ENCODE measurements at places on chromosomes 2 and 18.
A peak's percentile ranks its signal among the peaks of the same experiment; 100 is the strongest.

DNA sequence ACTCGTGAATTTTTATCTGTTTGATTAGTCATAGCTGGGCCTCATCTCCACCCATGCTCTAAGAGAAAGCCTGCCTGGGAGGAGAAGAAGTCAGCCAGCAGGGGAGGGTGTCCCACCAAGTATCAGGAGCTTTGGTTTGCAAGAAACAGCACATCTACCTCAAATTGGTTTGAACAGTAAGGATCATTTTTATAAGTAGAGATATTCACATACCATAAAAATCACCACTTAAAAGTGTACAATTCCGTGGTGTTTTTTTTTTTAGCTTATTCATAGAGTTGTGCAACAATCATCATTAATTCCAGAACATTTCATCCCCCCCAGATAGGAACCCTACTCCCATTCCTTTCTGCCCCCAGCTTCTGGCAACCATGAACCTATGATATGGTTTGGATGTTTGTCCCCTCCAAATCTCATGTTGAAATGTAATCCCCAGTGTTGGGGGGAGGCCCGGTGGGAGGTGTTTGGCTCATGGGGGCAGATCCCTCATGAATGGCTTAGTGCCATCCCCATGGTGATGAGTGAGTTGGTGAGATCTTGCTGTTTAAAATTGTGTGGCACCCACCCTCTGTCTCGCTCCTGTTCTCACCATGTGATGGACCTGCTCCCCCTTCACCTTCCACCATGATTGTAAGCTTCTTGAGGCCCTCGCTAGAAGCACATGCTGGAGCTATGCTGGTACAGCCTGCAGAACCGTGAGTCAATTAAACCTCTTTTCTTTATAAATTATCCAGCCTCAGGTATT is 36.2 kb upstream of the HS6ST1 start:
- DNase-seq, result no peak

GRCh38 chr18:35585608-35586007 is 4.1 kb downstream of the GALNT1 start:
- DNase-seq, result no peak

GRCh38 chr18:60319129-60319528 is 53.4 kb downstream of the MC4R start:
- DNase-seq, result no peak

DNA sequence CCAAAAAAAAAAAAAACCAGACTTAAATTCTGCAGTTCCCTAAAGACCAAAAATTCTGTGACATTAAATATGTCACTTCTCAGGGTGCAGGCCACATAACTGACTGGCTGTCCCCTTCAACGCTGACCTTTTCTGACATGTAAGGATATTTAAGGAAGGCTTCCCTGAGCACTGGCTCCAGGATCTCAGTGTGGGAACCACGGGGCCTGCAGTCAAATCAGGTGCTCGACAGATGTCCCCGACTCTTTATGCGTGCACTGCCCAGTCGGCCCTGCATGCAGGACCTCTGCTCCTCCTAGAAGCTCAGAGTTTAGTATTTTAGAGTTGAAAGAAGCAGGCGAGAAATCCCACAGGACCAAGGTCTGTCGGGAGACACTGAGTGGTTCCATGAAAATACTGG is 69.4 kb upstream of the POMC start:
- DNase-seq, result no peak

DNA sequence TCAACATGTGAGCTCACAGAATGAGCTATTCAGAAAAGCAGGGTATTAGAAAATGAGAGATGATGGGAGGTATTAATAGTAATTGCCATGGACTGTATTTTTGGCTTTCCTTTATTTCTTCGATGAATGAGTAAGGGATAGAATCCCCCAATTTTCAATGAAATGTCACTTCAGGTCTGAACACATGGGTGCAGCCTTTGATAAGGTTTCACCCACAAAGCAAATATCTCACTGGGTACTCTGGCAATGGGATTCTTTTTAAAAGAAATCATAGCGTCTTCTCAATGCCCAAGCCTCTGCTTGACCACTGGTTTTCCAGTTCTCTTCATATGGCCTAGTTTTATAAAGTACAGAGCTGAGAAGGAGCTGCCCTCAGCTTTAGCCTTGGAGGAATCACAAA is 610.5 kb upstream of the FANCL start:
- no peak for DNase-seq

DNA sequence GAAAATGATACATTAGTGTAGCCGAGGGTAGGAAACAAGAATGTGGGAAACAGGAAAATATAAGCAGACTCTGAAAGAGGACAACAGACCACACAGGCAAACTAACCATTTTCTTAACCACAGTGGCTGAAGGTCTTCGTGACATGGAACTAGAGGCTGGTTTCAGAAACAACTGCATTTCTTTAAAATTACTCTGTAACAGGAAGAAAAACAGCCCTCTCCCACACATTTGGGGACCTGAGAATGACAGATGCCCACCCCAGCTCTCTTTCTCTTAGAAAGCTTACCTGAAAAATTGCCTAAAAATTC is 13.8 kb upstream of the SLC25A52 start:
- no peak for DNase-seq

GRCh38 chr2:49577041-49577440 is 422.7 kb upstream of the FSHR start:
- no peak for DNase-seq

DNA sequence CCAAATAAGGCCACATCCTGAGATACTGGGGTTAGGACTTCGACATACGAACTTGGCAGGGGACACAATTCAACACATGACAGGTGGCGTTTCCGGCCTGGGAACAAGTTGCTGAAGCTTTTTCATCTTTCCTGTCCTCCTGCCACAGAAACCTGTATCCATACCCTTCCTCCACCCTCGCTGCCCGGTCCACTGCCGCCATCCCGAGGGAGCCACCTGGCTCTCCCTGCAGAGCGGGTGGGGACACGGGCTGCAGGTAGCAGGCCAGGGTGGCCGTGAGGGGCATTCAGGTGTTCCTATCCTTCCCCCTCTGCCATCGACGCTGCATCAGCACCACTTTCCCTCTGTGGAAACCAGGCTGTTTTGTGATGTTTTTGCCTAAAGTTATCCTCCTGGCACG is 74.4 kb upstream of the TWIST2 start:
- no peak for DNase-seq

- DNase-seq, result peak; percentile 22
These were observed 159.2 kb upstream of the RAB12 start for GRCh38 chr18:8450013-8450412.

- no peak for DNase-seq
These were observed 518.2 kb downstream of the NRXN1 start for GRCh38 chr2:50513724-50514123.

DNA sequence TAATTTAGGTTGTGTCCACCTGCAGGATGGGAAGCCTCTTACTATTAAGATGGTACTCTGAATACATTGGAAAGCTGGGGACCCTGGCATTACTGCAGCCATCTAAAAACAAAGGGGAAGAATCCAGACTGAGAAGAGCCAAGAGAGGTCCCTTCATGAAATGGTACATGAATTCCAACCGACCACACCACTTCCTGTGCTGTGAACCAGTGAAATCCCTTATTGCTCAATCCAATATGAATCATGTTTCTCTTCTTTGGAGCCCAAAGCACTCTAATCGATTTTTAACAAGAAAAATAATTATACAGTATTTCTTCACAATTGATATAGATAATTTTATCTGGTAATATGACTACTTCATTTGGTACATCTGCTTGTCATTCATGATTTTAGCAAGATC is 479.7 kb upstream of the RAB6C start:
- DNase-seq, result no peak

- DNase-seq, result no peak
These were observed 183.5 kb downstream of the HNMT start for GRCh38 chr2:138147796-138148195.

DNA sequence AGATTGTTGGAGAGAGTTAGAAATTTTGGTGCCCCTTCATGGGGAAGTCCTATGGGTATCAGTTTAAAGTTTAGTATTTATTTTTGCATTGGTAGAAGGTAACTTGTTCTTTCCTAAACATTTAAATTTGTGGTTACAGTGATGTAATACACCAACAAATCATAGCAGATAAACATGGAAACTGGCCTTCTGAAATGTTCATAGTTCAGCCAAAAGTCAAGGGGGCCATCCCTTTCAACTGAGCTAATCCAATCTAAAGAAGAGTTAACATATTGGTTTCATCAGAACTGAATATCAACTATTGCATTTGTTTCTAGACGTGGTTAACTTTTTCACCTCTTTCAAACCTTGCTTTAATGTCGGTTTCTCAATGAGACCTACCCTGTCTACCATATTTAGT is 46.3 kb downstream of the PPP1R1C start:
- no peak for DNase-seq

- peak; percentile 45 for DNase-seq
These were observed 2.5 kb downstream of the IGFBP5 start for GRCh38 chr2:216692636-216693413.

- DNase-seq, result no peak
These were observed 24.3 kb upstream of the STPG4 start for GRCh38 chr2:47179388-47179787.

GRCh38 chr2:136342138-136342537 is 224.2 kb upstream of the CXCR4 start:
- no peak for DNase-seq

GRCh38 chr18:74493689-74494088 is 2.5 kb upstream of the CNDP2 start:
- peak; percentile 38 for DNase-seq

DNA sequence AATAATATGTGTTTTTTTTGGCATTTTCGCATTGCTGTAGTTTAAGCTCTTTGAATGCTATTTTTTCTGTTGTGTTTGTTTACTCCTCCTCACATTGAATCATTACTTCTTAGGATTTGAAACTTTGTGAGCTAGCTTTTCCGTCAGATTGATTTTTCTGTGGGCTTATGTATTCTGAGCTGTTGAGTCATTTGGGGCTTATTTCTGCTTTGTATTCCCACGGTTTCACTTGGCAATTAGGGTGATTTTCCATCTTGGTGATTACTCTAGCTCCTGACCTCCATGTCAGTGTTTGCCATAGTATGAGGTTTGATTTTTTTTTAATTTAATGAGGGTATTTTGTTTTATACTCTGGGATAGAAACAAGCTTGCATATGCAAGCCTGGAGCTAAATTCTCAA is 200.0 kb downstream of the CCDC102B start:
- DNase-seq, result no peak
